Body of pancreas (tissue), 4 donors: ENCODE measurements at places on chromosomes 4 and X. TPM values are rescaled to one million over a fixed set of nuclear protein-coding genes. Genes with fewer than 3 reads are reported as not detected.

DNA sequence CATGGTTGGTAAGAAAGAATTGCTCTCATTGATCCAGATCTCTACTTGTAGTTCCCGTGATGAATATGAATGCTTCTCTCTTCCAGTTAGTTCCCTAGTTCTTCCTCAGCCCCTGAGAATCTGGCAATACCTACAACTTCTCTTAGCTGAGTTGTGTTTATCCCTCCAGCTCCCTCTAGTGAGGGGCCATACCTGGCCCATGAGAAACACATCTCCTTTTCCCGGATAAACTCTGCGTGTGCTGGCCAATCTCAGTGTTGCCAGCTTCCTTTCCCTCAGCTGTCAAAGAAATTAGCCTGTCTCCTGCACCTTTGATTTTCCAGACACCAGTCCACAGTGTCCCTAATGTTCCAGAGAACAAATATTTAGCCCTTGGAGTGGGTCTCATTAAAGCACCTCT is 5.7 kb downstream of the CBLL2 start:
- no peak for DNase-seq

GRCh38 chr4:41882625-41883347 is 52.4 kb upstream of the TMEM33 start:
- peak; percentile 46 for DNase-seq

DNA sequence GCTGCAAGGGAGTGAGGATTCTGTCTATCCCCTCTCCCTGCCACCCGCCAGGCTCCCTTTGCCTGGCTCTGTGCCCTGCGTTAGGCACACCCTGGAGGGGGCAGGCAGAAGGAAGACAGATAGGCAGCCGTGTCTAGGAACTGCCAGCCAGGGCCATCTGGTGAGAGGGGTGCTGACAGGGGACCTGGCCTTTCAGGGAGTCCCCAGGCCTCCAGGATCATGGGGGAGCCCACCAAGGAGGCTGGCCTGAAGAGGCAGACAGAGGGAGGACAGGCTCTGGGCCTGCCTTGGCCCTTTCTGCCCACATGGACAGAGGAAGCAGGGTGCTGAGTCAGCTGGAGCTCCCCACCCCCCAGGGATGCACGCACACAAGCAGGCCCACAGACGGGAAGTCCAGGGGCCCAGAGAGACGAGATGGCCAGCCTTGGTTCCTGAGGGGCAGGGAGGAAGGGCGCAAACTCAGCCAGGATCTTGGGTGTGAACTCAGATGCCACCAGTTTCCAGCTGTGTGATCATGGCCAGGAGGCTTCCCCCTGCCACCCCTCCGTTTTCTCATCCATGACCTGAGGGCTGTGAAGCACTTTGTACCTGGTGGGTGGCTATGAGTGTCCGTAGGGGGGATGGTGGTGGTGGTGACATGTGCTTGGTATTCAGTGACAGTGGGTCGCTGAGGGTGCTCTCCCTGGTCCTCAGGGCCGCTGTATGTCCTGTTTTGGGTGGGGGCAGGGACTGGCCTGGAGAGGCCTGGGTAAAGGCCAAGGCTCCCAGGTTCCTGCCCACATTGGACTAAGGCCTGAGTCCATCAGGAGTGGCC is 1.8 kb downstream of the SH3BP2 start:
- peak; percentile 78 for DNase-seq

DNA sequence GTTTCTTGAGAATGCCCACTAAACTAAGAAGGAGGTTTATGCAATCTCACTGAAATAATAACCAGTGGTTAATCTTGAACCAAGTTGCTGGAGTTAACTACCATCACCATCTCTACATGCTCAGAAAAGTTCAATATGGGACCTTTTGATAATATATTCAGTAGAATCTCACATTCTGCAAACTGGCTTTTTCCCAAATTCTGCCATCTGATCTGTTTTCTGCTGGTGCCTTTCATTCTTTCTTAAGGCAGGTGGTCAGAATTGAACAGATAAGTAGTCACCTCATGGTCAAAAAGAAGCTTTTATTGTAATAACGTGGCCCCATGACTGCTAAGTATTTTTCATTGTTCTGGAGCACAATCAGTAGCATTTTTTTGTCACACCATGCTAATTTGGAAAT is 229.0 kb upstream of the GK2 start:
- DNase-seq, result no peak

DNA sequence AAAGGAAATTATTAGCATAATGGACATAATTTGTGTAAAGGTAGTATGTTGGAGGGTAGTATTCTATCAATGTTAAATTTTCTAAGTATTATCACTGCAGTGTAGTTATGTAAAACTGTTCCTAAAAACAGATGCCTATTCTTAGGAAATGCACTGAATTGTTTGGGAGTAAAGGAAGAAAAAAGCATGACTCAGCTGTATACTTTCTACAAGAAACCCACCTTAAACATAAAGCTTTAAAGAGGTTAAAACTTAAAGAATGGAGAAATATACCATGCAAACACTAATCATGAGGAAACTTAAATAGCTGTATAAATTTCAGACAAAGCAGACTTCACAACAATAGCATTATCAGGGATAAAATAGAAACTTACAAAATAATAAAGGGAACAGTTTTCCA is 292.9 kb downstream of the ANTXR2 start:
- DNase-seq, result no peak

The CYLC1 gene
- not detected for total RNA-seq

The TNIP3 gene
- total RNA-seq, result not detected

DNA sequence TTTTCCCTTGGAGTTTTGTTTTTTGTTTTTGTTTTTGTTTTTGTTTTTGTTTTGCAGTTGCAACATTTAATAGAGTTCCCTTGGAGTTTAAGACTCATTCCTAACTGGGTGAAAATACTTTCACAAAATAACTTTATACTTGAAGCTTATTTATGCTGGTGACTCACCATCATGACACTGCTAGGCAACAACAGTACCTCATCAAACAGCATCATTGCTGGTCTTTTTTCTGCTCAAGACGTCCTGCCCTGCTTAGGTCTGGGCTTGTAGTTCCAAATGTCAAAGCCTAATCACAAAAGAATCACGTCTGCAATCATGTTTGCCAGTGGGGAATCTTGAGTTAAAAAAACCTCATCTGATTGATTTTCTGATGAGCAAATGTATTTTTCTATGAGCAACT is 105.7 kb upstream of the PRPS2 start:
- DNase-seq, result no peak

DNA sequence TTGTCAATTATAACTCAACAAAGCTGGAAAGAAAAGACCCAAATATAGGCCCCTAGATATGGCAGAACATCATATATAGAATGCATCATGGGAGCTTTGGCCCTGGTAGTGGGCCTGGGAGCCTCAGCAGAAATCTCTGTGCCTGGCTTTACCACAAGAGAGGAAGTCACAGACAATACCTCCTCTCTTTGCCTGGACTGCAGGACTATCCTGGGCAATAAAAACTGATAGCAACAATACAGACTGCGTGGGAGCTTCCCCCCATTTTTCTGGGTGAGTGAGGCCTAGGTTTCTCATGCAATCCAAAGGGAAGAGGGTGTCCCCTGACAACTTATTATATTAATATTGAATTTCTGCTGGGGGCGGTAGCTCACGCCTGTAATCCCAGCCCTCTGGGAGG is 64.0 kb upstream of the NFKB1 start:
- no peak for DNase-seq

The AKAP4 gene
- total RNA-seq, result not detected

- DNase-seq, result no peak
These were observed 258.6 kb downstream of the FAT4 start for GRCh38 chr4:125573368-125573767.

- DNase-seq, result no peak
These were observed 39.3 kb downstream of the GASK1B start for GRCh38 chr4:158133551-158133950.

- no peak for DNase-seq
These were observed 3.1 kb upstream of the RFC1 start for GRCh38 chr4:39369301-39369700.

DNA sequence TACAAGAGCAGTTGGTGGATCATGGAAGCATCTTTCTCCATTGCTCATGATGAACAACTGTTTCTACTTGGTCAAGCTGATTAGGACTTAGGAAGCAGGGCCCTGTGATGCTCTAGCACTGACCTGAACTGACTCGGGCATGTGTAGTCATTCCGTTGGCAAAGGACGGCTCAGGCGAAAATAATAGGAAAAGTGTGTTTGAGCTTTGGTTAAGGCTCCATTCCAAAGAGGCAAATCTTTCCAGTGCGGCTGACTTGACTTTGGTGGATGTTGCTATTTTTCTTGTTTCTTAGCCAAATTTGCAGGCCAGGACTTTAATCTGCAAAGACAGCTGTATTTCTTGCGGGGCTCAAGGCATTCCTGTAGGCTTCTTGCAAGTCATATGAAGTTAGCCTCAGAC is 39.5 kb downstream of the ZNF518B start:
- no peak for DNase-seq
